ENCODE measurements at places on chromosomes 6 and 20.

DNA sequence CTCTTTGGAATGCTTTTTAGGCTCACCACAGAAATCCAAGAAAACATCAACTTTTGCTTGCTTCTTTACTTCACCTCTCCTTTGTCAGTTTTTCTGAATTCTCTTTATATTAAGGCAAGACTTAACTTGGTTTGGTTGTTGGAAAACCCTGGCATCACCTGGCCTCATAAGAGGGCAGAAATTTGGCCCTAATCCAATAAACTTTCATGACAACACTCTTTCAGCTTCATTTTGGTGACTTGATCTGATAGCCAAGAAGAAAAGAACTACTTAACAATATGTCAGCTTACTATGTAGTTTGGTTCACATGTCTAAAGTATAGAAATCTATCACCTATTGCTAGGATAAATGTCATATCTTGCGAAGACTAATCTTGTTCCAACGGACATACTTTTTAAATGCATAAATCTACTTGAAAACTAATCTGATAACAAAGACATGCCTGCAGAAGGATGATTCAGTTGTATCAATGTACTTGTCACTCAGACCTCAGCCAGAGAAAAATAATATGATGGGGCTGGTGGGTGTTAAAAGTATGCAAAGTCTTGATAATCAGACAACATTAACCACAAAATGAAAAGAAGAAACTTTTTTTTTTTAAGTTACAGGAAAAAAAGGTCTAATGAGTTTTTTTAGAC is 19.3 kb upstream of the HBS1L start:
- no peak for DNase-seq

GRCh38 chr20:6039766-6040165 is 14.1 kb downstream of the LRRN4 start:
- no peak for DNase-seq

GRCh38 chr6:70314296-70314695 is 11.4 kb upstream of the COL9A1 start:
- DNase-seq, result no peak

- DNase-seq, result no peak
Measured at GRCh38 chr6:119343167-119343566, 6.4 kb downstream of the MAN1A1 start.

DNA sequence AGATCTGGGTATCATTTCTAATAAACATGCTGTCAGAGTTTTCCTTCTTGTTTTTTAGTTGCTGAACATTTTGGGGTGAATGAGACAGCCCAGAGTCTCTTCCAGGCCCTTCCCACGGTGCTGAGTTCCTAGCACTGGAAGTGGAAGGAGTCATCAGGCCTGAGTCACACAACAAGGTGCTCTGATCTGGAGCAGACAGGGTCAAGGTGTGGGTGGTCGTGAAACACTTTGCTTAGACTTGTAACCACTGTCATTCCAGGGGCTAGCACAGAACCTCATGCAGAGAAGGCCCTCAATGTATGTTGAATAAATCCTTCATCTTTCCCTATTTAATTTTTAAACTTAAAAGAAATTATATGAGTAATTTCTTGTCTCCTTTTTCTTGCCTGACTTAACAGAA is 60.6 kb downstream of the TXLNB start:
- DNase-seq, result no peak

DNA sequence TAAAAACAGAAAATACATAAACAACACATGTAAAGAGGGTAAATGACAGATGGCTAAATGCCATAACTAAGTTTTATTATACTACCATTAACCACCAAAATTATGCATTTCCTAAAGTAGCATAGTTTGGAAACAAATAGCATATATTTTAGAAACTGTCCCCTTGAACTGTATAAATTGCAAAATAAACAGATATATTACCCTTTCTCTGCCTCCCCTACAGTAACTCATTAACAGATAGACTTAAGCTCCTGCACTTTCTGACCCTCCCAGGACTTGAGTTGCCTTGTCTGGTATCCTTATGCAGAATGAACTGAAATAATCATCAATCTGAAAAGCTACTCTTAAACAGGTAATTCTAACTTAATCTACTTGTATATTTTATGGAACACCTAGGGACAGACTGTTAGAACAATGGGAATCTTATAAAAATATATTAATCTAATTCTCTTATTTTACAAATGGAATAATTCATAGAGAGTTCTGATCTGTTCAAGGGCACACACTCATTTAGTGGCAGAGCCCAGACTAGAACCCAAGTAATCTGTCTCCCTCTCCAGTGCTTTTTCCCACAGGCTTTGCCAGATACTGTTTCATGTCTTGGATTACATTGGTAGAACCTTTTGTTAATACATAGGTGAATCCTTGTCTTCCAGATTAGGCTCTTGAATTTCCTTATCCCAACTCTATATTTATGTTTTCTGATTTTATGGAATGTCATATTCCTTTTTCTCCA is 50.6 kb upstream of the LOC128125822 start:
- no peak for DNase-seq

DNA sequence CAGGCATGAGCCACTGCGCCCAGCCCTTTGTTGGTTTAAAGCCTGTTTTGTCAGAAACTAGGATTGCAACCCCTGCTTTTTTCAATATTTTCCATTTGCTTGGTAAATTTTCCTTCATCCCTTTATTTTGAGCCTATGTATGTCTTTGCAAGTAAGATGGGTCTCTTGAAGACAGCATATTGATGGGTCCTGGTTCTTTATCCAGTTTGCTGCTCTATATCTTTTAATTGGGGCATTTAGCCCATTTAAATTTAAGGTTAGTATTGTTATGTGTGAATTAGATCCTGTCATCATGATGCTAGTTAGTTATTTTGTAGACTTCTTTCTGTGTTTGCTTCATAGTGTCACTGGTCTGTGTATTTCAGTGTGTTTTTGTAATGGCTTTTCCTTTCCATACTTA is 46.8 kb downstream of the ZC2HC1B start:
- no peak for DNase-seq

DNA sequence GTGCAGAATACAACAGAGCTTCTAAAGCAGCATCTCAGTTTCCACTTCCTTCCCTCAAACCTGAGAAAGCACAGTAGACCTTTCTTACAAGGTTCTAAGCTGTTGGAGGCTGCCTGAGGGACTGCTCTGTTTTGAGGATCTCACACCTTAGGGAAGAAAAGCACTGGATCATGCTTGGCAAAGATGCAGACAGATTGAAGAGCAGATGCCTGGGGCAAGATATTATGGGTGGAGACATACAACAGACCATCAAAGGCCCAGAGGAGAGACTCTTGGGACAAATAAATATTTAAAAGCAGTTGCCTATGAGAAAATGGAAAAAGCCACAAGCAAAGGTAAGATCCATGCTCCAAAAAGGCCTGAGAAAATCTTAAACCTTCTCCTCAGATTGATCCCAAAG is 6.2 kb downstream of the ZNF337 start:
- no peak for DNase-seq

GRCh38 chr6:27593861-27594260 is 121.0 kb upstream of the ZNF184 start:
- no peak for DNase-seq
